Activated CD8-positive, alpha-beta memory T cell treated with anti-CD3 and anti-CD28 coated beads, Interleukin-2, amount 10 ng/mL, durations not matched to agents 7 days and 5 days (primary cell): ENCODE measurements at places on chromosomes 16 and 17. TPM values are rescaled to one million over a fixed set of nuclear protein-coding genes. Genes with fewer than 3 reads are reported as not detected.

- no peak for DNase-seq
Measured at GRCh38 chr16:380762-381011, 1.1 kb downstream of the PGAP6 start.

GRCh38 chr17:78753316-78754250 is 28.5 kb downstream of the CYTH1 start:
- DNase-seq: no peak

Gene SLFN12
- 31.6 TPM for total RNA-seq

GRCh38 chr16:28182183-28182582 is 29.6 kb downstream of the XPO6 start:
- DNase-seq: peak; percentile 60

Gene SOX15
- total RNA-seq: 0.35 TPM

- DNase-seq: no peak
Measured at GRCh38 chr17:45704251-45704650, 79.9 kb upstream of the CRHR1 start.

GRCh38 chr16:48608452-48608851 is 1.5 kb downstream of the N4BP1 start:
- peak; percentile 68 for DNase-seq

Gene ELOB
- total RNA-seq: 260 TPM

GRCh38 chr17:28338056-28338768 is 2.7 kb downstream of the TNFAIP1 start:
- no peak for DNase-seq
